Smooth muscle cell of bladder (primary cell): ENCODE measurements at places on chromosomes 12 and 14. TPM values are rescaled to one million over a fixed set of nuclear protein-coding genes. Genes with fewer than 3 reads are reported as not detected.

Gene GPR65
- under 0.01 and 0.28 TPM in 2 replicates for total RNA-seq

Gene CCDC177
- total RNA-seq: under 0.01 TPM in 2 replicates

Gene SCAF11
- total RNA-seq: 33.6 and 39.2 TPM in 2 replicates

Gene HAL
- total RNA-seq: under 0.01 and 0.14 TPM in 2 replicates

Gene SLC25A47
- not detected in 2 replicates for total RNA-seq

Gene ACOT4
- total RNA-seq: 0.43 and 0.46 TPM in 2 replicates

Gene AQP5
- total RNA-seq: 0.09 TPM in 1 of 2 replicates, not detected in the other

Gene RNF31
- total RNA-seq: 25.0 and 32.0 TPM in 2 replicates

Gene SLC8A3
- under 0.01 and 0.18 TPM in 2 replicates for total RNA-seq

Gene PAPLN
- total RNA-seq: 1.8 and 2.4 TPM in 2 replicates

Gene AQP2
- not detected in 2 replicates for total RNA-seq

Gene DIP2B
- total RNA-seq: 19.8 and 21.4 TPM in 2 replicates

Gene FOXM1
- 1.7 and 1.8 TPM in 2 replicates for total RNA-seq

Gene DCP1B
- 7.3 and 9.0 TPM in 2 replicates for total RNA-seq

Gene PZP
- not detected in 2 replicates for total RNA-seq

Gene PAX9
- total RNA-seq: 0.09 TPM in 1 of 2 replicates, not detected in the other

Gene KRT83
- total RNA-seq: 0.14 TPM in 1 of 2 replicates, not detected in the other

Gene ANG
- 5.1 and 10.4 TPM in 2 replicates for total RNA-seq

Gene KRT73
- total RNA-seq: not detected in 2 replicates

Gene CLEC1A
- total RNA-seq: 0.09 TPM in 1 of 2 replicates, not detected in the other

Gene B4GALNT1
- total RNA-seq: 0.55 and 0.85 TPM in 2 replicates

Gene IL26
- not detected in 2 replicates for total RNA-seq

Gene PA2G4
- total RNA-seq: 86.5 and 93.8 TPM in 2 replicates

Gene RSRC2
- total RNA-seq: 40.1 and 45.7 TPM in 2 replicates

Gene TMEM119
- 44.5 and 62.7 TPM in 2 replicates for total RNA-seq

Gene CMA1
- total RNA-seq: not detected in 2 replicates

Gene MYO1H
- 0.14 TPM in 1 of 2 replicates, not detected in the other for total RNA-seq

Gene PPFIA2
- total RNA-seq: 0.85 and 2.2 TPM in 2 replicates

Gene RD3L
- not detected in 2 replicates for total RNA-seq

Gene KIF5A
- 0.09 and 0.14 TPM in 2 replicates for total RNA-seq

Gene RERGL
- total RNA-seq: not detected in 2 replicates

Gene EIF2B2
- total RNA-seq: 37.1 and 50.4 TPM in 2 replicates

Gene CCNK
- total RNA-seq: 34.2 and 34.3 TPM in 2 replicates

Gene IFI27L1
- total RNA-seq: 15.9 and 17.7 TPM in 2 replicates

Gene PRB3
- total RNA-seq: not detected in 2 replicates

Gene RNASE1
- 0.09 TPM in 1 of 2 replicates, not detected in the other for total RNA-seq

Gene EPYC
- 0.09 TPM in 1 of 2 replicates, not detected in the other for total RNA-seq

Gene PDZRN4
- total RNA-seq: 0.09 and 0.14 TPM in 2 replicates

Gene OAS1
- total RNA-seq: 0.28 and 0.65 TPM in 2 replicates

Gene CPNE8
- total RNA-seq: 6.4 and 6.7 TPM in 2 replicates

Gene PIP4P1
- total RNA-seq: 21.6 and 23.3 TPM in 2 replicates

Gene C3AR1
- total RNA-seq: 0.14 and 0.18 TPM in 2 replicates

Gene RTL1
- not detected in 2 replicates for total RNA-seq

Gene RACGAP1
- total RNA-seq: 15.2 and 17.2 TPM in 2 replicates

Gene CRACR2A
- 5.1 and 9.0 TPM in 2 replicates for total RNA-seq

Gene CIROP
- under 0.01 and 0.18 TPM in 2 replicates for total RNA-seq

Gene MSI1
- not detected in 2 replicates for total RNA-seq

Gene ZBTB25
- total RNA-seq: 4.6 and 8.0 TPM in 2 replicates

Gene CDK4
- 140 and 210 TPM in 2 replicates for total RNA-seq

Gene RAPGEF3
- total RNA-seq: 1.00 and 2.1 TPM in 2 replicates

Gene TDRD9
- 0.37 and 0.57 TPM in 2 replicates for total RNA-seq

Gene MUCL1
- not detected in 2 replicates for total RNA-seq
